Uterus (tissue), 4 donors: ENCODE measurements at places on chromosomes 6 and 20.
A peak's percentile ranks its signal among the peaks of the same experiment; 100 is the strongest.

DNA sequence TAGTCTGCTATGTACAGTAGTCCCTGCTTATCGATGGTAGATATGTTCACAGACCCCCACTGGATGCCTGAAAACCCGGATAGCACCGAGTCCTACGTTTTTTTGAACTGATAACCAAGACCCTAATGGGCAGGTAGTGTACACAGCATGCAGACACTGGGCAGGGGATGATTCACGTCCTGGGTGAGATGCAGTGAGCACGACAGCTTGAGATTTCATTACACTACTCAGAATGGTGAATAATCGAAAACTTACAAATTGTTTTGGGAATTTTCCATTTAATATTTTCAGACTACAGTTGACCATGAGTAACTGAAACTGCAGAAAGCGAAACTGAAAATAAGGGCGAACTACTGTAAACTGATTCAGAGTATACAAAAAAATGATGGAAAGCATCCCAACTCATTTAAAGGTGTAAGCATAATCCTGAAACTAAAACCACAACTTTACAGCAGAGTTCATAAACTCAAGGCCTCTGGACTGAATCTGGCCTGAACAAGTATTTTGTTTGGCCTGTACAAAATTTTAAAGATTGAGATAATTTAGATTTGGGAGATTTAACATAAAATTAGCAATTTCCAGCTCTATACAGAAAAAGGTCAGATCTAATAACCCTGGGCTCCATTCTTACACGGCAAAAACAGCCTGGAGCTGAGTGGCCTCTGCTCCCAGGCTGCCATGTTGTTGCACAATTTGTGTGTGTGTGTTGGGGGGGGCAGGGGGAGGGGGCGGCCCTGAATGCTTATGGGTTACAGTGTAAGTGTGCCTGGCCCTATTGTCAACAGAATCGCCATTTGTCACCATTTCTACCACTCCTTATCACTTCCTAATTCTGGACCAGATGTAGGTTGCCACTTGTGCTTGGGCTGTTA, 34.9 kb downstream of the RNF24 start:
- DNase-seq: no peak

- no peak for DNase-seq
Measured at GRCh38 chr20:9019833-9020232, 49.1 kb upstream of the PLCB4 start.

- no peak for DNase-seq
Measured at GRCh38 chr20:33894798-33895197, 83.7 kb downstream of the CHMP4B start.

DNA sequence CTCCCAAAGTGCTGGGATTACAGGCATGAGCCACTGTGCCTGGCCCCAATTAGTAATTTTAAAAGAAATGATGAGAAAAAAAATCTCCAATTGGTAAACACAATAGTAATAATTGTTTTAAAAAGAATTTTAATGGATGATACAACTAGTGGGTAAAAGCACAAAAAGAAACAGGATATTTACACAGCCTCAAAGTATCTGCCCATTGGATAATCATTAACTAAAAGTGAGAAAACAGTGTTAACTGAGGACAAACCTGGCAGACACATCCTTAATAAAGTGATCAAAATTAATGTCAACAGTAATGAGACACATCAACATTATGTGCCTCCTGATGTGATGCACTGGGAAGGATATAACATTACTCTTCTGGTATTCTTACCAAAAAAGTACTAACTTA, 24.5 kb downstream of the DTNBP1 start:
- no peak for DNase-seq

GRCh38 chr20:25991051-25991755, 294.6 kb upstream of the ZNF337 start:
- DNase-seq: no peak

- peak; percentile 88 for DNase-seq
Measured at GRCh38 chr20:50192364-50193198, 2.0 kb downstream of the CEBPB start.

DNA sequence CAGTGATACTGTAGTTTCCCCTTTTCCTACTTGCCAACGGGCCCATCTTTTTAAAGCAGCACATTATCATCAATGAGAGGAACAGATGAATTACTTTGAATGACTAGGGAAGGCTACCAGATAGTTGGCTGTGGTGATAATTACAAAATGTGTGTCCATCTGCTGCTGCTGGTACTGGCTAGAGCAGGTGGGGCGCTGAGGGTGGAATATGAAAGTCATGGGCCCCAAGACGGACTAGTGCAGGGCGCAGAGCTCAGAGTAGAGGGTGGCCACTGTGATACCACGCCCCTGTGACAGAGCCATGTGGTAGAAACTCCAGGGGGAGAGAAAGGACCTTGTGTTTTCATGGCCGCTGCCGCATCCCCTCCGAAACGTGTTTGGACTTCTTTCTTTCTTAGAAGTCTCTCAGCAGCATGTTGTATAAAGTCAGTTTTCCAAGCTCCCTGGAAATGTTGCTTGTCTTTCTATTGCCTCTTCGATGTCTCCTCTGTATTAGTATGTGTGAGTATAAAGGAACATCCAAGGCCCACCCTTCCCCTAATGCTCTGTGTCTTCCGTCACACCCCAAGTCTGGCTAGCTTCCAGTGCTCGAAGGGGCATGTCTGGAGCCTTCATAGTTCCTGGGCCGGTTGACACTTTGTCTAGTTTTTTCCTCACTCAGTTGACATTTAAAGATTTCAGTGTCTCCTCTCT, 88.1 kb downstream of the PPP1R14C start:
- no peak for DNase-seq

DNA sequence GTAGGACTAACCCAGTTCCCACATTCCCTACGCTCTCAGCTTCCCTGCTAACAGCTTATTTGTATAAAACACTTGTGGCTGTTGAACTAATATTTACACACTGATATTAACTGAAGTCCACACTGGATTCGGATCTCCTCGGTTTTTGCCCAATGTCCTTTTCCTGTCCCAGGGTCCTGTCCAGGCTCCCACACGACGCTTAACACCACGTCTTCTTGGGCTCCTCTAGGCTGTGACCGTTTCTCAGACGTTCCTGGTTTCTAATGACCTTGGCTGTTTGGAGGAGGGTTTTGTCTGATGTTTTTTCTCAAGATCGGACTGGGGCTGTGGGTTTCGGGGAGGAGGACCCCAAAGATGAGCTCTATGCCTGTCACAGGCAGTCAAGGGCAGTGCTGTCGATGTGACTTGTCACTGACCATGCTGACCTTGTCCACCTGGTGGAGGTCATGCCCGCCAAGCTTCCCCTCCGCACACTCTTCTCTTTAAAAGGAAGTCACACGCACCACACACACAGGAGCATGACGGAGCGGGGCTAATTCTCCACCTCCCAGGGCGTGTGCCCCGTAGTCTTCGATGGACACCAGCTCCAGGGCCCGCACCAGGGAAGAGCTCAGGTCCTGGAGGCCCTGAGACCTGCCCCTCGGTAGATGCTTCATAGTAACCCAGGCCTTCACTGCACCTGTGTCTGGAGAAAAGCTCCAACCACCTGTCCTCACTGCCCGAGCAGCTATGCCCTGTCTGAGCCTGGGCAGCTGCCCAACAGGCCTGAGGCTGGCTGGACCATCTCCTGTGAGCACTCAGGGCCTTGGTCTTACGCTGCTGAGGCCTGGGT, 72.0 kb downstream of the TTLL2 start:
- DNase-seq: no peak

DNA sequence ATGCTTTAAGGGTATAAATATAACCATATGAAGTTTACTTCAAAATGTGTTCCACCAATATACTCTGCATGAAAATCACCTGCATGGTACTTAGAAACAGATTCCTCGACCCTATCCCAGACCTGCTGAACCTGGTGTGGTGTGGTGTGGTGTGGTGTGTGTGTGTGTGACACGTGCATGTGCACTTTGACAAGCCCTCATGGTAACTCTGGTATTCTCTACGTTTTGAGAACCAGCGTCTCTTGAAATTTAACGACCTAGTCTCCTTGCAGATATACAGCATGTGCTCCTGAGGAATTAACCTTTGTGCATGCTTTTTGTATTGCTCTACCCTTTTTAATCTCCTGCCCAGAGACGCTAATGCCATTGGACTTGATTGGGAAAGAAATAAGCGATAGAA, 29.5 kb downstream of the GGTLC1 start:
- no peak for DNase-seq
